Stimulated activated CD4-positive, alpha-beta T cell treated with anti-CD3 and anti-CD28 coated beads, TNF-alpha, amount 100 ng/mL, for 4 hours (primary cell): ENCODE measurements at places on chromosomes 5 and 9.

- DNase-seq = no peak
Observed at GRCh38 chr9:36119476-36119875, 17.1 kb upstream of the GLIPR2 start.

DNA sequence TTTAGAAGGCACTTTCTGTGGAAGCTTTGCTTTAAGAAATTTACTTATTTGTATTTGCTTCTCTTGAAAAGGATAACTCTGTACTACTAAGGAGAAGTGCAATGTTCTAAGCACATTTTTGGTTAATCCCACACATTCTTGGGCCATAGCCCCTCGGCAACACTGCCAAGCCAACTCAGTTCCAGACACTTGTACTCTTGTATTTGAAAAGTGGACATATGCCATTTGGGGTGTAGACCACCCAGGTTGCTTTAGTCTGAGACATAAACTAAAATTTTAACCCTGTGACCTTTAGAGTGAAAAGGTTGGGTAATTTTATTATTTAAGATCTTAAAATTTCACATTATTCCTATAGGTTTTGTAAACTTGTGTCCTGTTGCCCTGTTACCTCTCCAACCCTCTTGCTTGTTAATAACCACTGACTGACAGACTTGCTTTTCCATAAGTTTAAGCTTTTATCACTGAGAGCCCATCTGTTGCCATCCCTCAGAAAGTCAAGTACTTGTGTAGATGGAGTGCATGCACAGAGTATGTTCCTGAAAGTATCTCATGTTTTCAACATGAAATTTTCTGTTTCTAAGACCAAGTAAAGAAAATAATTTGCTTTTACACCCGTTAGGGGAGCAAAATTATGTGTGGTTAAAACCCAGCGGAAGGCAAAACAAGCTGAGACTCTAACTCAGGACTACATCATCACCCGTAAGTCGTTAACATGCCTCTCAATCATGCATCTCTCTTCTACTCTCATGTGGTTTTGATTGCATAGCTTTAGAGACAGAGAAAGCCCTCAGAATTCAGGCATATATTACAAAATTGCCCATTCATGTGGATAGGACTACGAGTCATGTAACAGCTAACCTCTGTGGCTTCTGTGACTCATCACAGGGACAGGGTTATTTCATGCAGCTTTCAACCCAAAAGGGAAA is 117.3 kb downstream of the GDNF start:
- DNase-seq = no peak

DNA sequence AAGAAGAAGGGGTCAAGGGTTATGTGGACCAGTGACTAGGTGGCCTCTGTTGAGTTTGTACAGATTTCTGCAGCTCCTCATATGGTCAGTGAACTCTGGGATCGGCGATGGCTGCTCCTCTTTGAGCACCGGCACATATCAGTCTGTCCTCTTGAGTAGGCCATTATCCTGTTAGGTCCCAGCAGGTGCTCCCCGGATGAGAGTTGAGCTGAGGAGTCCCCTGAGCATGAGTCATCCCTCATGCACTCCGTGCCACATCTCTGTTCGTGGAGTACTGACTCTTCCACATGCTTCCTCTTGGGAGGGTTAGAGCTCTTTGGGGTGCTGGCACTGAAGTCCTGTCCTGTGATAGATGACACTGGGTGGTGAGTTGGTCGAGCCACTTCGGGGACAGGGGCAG is 143.7 kb downstream of the PTTG1 start:
- DNase-seq = no peak

DNA sequence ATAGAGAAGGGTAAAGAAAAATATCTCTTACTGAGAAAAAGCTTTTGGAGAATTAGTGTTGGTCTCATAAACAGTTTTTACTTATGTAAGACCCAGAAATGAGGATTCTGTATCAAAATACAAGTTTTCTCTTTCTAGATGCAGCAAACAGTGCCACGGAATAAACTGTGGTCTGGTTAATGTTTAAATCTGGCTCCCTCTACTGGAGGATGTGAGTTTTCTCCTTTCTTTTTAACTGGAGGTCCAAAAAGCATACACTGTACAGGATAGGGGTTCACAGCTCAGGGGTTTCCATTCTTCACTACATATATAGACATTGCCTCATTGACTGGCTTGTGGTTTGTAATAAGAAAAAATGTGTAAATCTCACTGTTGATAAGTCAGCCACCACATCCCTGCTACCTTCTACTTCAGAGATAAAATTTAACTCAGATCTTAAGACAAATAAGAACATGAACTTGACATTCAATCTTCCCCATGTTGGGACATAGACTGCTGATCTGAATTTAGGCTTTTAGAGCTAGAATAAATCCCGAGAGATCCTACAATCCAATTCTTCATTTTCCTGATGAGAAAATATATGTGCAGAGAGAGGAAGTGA is 98.9 kb downstream of the CFAP95 start:
- DNase-seq = no peak
